ENCODE measurements at places on chromosomes 1 and 21.

DNA sequence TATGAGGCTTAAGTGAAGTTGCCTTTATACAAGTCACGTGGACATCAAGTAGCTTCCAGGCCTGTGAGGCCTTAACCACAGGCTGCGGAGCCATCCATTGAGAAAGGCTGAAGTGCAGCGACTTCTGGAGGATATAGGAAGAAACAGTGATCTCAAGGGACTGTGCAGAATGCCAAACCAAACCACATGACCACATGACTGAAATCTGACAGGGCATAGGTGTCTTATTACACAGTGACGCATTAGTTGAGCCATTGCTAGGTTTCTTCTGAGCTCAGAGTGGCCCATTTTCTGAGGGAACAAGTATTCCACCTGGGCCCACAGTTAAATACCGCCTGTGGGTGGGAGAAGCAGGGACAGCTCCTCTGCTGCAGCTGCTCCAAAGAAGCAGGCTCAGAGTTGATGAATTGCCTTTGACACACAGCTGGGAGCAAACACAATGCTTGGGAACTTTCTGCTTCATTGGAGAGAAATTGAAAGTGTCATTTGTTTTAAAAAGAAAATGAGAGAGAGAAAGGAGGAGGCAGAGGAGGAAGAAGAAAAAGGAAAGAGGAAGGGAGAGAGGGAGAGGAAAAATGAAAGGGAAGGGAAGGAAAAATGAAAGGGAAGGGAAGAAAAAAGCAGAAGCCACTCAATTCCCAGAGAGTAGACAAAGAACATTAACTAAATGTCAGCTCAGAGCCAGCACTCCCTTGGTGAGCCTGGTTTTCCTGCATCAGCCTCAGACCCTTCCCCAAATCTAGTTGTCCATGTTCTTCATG, 94.4 kb downstream of the COLGALT2 start:
- no peak for DNase-seq

- DNase-seq: no peak
Observed at GRCh38 chr1:96510911-96511310, 210.7 kb upstream of the PTBP2 start.

DNA sequence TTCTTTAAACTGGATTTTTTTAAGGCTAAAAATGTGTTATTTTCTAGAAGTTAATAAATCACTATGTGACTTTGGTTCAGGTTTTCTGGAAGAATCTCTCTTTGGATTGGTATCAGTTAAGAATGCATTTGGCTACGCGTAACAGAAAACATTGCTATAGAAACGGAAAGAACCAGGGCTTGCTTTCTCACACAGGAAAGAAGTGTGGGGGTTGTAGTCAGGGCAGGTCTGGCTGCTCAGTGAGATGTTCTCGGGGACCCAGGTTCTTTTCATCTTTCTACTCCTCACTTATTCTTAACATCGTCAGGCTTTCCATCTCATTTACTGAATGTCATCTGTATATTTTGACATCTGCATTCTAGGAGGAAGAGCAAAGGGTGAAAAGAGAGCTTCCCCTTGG, 191.4 kb downstream of the ZBTB18 start:
- no peak for DNase-seq

DNA sequence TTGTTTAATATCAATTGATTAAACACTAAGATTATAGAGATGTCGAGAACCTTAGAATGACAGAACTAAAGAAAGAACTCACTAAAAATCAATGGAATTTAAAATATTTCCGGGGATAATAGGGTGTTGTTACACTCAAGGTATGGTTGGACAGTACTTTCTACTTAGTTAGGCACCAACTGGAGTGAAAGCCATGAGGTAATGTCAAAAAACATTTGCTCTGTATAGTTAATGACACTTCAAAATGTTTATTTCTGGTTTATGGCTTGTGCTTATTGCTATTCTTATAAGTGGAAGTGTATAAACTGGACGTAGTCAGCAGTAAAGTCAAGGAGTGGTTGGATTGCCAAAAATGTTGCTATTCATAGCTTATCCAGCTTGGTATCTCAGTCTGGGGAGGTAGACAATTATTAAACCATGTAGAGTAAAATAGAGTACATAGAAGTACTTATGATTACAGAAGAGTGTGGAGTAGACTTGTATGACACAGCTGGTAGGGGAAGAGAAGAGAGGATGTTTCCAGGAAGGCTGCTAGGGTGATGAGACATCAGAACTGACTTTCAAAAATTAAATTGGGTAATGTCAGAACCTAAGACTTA, 56.5 kb upstream of the BMP8A start:
- DNase-seq: no peak

DNA sequence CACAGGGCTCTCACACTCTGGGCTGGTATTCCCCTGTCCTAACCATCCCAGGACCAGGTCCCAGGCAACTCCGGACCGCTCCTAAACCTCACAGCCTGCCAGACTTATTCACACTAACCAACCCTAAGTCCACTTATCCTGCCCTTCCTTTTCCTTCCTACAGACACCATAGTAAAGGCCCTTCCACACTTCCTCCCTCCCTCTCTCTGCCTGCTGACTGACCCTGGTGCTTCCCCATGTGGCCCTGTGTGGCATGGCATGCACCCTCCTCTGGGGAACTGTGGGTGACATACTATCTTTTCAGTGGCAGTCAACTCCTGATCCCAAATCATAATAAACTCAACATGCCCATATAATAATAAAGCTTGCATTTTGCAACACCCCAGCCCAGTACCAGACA, 155.1 kb upstream of the DNAH14 start:
- DNase-seq: peak; percentile 41

- peak; percentile 89 for DNase-seq
Observed at GRCh38 chr1:18234790-18235242, 127.2 kb downstream of the IGSF21 start.

DNA sequence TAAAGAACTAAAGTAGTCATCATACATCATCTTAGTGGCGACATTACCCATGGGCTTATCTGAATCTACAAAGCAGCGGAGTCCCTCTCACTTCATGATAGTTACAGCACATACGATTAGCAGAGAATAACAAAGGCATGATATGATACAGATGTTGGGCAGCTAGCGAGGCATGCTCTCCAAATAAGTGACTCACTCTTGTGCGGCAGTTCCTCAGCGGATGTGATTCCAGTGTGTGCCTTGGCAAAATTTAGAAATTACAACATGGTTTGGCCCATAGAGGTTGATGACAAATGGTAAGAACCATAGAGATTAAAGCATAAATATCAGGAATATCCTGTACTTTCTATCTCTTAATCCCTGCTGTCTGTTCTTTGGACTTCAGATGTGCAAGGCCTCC, 48.1 kb upstream of the PAXBP1 start:
- DNase-seq: no peak

DNA sequence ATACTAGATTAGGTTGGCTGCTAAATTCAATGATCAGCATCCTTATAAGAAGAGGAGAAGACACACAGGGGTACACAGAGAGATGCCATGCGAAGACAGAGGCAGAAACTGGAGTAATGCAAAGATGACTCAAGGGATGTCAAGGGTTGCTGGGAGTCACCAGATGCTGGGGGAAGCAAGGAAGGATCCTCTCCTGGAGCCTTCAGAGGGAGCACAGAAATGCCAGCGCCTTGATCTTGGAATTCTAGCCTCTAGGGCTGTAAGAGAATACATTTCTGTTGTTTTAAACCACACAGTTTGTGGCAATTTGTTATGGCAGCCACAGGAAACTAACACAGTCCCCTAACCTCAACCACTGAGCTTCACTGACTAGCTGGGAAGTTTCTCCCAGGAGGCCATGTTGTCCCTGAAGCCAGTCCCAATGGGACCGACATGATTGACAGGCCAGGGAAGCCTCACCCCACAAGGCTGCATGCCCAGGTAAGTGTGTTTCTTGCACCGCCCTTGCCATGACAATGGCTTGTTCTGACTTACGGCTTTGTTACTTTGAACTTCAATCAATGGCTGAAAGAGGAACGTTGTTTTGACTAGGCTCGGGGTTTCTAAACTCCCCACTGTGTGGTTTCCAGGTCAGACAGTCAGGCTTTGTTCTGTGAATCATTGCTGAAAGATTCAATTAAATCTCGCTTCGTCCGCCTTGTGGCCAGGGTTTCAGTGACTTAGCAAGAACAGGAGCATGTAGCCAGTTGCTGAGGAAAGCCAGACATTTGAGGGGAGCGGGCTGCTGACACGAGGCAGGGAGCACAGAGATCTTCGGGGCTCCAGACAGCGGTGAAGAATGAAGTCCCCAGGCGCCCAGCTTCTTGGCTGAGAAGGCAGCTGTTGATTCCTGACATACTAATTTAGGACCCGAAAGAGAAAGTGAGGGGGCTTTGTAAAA, 62.3 kb downstream of the RUNX1 start:
- peak; percentile 32 for DNase-seq

DNA sequence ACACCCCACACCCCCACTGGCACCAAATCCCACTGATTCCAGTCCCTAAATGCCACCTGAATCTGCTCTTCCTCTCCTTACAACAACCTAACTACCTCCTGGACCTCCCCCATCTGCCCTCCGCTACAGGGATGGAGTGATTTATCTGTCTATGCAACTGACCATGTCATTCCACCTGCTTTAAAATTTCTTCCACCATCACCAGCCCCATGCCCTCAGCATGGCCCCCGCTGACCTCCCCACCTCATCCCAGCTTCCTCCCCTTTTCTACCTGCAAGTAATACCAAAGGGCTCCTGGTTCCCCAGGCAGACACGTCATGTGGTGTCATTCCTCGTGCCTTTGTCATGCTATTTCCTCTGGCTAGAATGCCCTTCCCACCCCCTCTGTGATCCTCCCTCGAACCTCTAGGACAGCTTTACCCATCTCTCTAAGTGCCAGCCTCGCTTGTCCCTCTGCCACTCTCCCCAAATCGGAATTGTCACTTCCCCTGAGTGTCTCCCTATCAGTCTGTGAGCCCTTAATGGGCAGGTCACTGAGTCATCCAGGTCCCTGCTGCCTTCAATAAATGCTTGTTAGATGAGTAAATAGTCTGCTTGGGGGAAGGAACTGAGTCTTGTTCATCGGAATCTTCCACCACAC, 3.7 kb downstream of the GJB4 start:
- peak; percentile 78 for DNase-seq

Data from H7 (cell line).